LoVo (cell line): ENCODE measurements at places on chromosomes 2 and 18.

GRCh38 chr2:126222278-126222677 is 433.7 kb upstream of the GYPC start:
- DNase-seq: no peak

DNA sequence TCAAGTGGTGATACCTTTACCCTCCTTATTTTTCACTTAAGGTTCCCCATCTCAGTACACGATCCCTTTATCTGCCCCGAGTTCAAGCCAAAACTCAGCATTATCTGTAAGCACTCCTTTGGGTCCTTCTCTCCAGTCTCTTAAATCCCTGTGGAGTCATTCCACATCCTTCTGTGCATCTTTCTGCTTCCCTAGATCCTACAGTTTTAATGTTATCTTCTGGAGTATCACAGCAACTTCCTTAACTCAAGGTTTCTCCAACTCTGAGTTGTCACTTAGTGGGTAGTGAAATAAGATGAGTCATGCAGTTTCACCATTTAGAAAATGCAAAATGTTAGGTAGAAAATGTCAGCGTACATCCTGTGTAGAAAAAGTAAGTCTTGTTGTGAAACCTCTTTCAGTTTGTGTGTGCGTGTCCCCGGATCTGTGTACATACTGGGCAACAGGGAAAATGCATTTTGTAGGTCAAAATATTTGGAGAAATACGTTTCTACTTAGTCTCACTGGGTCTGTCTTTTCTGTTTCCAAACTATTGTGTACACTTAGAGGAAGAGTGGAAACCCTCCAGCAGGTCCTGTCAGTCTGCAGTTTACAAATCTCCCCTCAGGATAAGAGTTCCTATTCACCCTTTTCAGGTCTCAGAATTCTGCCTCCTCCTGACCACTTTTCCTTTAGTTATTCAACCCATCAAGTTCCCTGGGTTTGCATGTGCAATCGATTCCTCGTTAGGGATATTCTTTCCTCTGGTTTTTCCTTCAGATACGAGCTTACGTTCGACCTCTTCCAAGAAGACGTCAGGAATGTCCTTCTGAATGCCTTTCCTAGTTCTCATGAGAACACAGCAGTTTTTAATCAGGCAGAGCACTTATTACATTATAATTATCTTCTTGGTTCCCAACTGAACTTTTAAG is 154.8 kb downstream of the TGIF1 start:
- DNase-seq: peak; percentile 81

- no peak for DNase-seq
Observed at GRCh38 chr2:51065276-51065675, 33.3 kb upstream of the NRXN1 start.

GRCh38 chr2:153823880-153824279 is 47.8 kb upstream of the GALNT13 start:
- DNase-seq: peak; percentile 4

DNA sequence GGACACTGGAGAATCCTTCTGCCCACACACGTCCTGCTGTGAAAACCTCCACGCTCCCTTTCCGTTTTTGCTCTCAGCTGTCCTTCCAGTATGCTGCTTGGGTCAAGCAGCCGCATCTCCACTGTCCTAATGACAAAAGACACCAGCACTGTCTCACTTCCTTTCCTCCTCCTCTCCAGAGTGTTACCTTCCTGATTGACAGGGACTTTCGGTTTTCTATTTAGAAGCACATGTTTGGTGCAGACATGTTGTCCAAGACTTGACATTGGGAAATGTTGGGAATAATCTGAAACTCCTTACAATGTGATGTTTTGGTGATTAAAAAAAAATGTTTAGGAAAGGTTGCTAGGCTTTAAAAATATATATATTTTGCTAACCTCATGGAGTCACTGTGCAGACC is 226.6 kb downstream of the FAM210A start:
- DNase-seq: no peak

GRCh38 chr2:173941567-173941966 is 23.6 kb downstream of the SP3 start:
- no peak for DNase-seq

- DNase-seq: no peak
Observed at GRCh38 chr2:162074632-162074895, 549 bp upstream of the DPP4 start.

GRCh38 chr2:109511168-109511567 is 102.6 kb downstream of the SEPTIN10 start:
- DNase-seq: no peak
